ENCODE measurements at places on chromosomes 6 and 20. TPM values are rescaled to one million over a fixed set of nuclear protein-coding genes. Genes with fewer than 3 reads are reported as not detected.

LAMA4 gene
- polyA plus RNA-seq, result 150 TPM

LKAAEAR1 gene
- 0.38 TPM for polyA plus RNA-seq

DNA sequence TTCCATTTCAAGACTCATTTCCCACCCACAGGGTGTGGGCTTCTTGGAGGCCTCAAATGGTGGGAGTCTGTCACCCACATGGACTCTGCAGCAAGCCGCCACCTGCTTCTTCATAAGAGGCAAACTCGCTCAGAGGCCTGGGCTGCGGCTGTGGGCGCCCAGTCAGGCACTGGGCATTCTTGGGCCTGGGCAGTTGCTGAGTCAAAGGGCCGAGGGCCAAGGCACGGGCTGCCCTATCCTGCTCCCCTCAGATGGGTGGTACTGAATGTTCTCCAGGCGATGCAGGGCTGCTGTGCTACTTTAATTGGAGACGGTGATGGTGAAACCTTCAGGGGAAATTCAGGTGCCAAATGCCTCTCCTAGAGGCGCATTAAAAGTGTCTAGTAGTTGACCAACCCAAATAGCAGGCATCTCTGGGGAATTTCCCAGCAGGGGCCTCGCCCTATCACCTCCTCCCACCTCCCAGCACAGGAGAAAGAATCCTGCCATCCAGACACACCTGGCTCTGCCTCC is 57.9 kb downstream of the MAFB start:
- no peak for DNase-seq

GRCh38 chr6:43173591-43174262 is 2.7 kb downstream of the SRF start:
- DNase-seq, result no peak

DNA sequence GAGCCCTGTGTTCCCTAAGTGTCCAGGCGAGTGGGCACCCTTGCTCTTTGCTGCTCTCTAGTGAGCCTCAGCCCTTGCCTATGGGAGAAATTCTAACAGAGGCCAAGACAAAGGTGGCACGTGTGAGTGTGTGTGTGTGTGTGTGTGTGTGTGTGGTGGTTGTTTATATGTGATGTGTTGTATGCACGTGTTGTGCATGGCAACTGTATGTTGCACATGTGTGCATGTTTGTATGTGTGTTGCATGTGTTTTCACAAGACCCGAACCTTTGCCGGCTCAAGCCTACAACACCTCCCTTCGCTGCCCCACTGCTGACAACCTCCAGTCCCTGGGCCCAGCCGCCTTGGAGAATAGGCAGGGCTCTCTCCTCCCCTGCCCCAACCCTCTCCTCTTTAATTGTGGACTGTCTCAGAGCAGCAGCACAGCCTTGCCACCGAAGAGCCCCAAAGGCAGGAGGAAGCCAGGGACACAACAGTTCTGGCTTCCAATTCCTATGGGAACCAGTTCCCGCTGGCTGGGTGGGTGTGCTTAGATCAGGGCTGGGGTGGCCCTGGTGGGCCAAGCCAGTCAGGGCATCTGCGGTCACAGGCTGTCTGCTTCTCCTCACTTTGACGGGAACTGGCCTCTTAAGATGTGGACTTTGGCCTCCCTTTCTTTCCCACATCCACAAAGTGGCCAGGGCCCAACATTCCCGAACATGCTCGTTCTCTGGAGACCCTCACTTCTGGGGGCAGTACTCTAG is 2.7 kb downstream of the KCNK16 start:
- no peak for DNase-seq

DNA sequence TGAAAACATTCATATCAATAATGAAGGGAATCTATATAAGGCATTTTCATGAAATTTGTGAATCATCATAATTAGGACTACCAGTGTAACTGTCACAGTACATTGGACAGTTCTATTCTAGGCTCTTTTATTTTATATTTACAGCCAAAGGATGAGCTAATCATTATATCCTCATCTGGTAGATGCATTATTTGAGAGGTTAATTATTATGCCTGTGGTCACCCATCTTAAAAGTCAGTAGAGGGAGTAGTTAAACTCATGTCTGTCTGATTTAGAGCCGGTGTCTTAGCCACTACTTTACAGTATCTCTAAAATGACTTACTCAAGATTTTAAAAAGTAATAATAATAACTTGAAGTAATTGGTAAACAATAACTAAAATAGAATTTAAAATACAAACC is 899.3 kb upstream of the MAP3K7 start:
- no peak for DNase-seq

DNA sequence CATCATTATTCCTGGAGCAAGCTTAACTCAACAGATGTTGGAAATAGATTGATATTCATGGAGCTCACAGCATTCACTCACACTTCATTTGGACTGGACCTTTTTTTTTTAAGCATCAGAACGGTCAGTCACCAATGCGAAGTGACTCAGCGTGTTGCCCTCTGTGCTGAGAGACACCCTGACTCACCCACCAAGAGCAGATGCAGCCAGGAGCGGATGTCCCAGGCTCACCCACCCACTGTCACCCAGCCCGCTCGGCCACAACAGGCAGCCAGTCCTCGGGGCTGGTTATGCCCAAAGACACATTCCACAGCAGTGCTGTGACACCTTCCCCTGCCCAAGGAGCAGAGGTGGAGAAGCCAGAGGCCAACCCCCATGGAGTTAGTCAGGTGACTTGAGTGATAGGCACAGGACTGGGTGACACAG is 15.7 kb downstream of the RNASET2 start:
- DNase-seq, result no peak

GRCh38 chr20:8291873-8292272 is 159.8 kb downstream of the PLCB1 start:
- DNase-seq, result no peak

- no peak for DNase-seq
These were observed 20.2 kb downstream of the KCNK15 start for GRCh38 chr20:44765701-44766347.

- DNase-seq, result no peak
These were observed 240.6 kb downstream of the MEI4 start for GRCh38 chr6:77893391-77893790.

DNA sequence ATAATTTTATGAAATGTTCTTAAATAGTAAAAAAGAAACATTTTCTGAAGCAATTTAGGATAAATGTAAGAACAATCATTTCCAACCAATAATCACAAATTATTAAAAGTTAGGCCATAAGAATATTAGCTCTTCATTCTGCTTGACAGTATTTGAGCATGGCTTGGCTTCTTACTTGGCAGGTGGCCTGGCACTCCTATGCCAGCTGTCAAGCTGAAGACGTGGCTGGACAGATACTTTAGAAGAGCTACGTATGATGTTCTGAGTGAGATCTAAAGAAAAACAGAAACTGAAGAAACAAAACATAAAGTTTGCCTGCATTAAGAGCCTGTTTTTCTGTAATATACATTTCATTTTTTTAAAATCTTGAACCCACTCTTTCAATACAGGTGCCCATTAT is 438.9 kb downstream of the GRIK2 start:
- no peak for DNase-seq

DNA sequence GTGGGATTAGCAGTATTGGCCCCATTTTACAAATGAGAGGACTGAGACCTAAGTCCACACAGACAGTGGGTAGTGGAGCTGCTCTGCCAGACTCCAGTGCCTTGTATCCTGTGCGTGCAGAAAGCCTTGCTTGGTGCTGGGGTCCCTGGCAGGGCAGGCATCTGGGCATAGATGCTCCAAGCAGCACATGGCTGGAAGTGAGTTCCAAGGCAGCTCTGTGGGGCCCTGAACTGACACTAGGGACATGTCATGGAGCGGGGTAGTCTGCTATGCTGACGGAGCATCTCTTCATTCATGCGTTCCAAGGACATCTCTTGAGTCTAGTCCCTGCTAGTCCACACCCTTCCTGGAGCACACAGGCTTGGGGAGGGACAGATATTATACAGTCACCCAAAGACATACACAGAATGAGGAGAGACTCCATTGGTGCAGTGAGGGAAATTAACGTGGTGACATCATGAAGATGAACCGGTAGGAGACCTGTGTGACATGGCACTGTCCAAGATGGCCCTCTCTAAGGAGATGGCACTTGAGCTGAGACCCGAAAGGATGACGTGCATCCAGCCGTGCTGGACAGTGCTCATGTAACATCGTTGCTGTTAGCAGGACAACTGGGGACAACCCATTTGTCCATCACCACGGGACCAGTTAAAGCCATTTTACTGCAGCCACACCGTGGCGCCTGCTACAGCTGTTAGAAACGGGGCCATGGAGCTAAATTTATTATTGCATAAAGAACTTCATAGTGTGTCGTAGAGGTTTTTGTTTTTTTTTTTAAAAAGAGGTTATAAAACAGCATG is 65.1 kb downstream of the DLGAP4 start:
- DNase-seq, result no peak

- DNase-seq, result no peak
These were observed 119.6 kb upstream of the RNF24 start for GRCh38 chr20:4134861-4135379.

GRCh38 chr6:126526996-126527606 is 187.2 kb downstream of the CENPW start:
- no peak for DNase-seq

DNA sequence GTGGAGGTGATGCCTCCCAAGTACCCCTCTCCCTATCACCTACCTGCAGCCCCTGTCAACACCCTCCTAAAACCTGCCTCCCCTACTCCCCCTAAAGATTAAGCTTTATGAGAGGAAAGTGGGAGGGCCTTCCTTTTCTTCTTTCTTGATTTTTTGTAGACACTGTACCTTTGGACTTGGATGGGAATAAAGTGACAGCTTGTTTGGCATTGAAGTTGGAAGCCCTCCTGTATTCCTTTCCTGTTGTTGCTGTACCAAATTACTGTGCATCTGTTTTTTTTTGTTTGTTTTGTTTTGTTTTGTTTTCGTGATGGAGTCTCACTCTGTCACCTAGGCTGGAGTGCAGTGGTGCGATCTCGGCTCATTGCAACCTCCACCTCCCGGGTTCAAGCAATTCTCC is 99.3 kb upstream of the NFATC2 start:
- DNase-seq, result no peak

- DNase-seq, result no peak
These were observed 373.4 kb downstream of the THBS2 start for GRCh38 chr6:168880271-168880670.

GRCh38 chr6:6246544-6246943 is 73.9 kb downstream of the F13A1 start:
- DNase-seq, result no peak

- no peak for DNase-seq
These were observed 6.8 kb downstream of the HFE start for GRCh38 chr6:26094036-26094435.

- peak; percentile 86 for DNase-seq
These were observed 117.0 kb downstream of the PCSK2 start for GRCh38 chr20:17343656-17344452.

Data from muscle of back (tissue), 13 donors.